ENCODE measurements at places on chromosomes 5 and 9. TPM values are rescaled to one million over a fixed set of nuclear protein-coding genes. Genes with fewer than 3 reads are reported as not detected.

Gene FCN1
- 3.1 TPM for total RNA-seq

Gene PLAC8L1
- total RNA-seq, result 1.1 TPM

DNA sequence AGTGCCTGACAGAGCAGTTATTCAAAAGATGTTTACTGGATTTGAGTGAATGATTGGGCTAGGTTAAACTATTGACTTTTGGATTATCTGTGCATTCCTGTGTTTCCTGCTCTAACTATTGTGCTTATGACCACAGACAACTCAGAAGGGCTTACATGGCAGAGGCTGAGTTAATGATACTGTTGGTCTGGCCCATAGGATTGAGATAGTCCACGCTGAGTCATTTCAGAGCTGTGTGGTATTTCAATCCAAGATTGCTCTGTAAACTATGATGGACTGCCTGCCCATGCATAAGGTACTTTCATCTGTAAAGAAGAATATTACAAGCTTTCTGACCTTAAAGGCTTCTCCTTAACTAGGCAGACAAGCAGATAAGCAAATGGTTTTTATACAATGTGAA, 49.1 kb upstream of the SLIT3 start:
- no peak for DNase-seq

DNA sequence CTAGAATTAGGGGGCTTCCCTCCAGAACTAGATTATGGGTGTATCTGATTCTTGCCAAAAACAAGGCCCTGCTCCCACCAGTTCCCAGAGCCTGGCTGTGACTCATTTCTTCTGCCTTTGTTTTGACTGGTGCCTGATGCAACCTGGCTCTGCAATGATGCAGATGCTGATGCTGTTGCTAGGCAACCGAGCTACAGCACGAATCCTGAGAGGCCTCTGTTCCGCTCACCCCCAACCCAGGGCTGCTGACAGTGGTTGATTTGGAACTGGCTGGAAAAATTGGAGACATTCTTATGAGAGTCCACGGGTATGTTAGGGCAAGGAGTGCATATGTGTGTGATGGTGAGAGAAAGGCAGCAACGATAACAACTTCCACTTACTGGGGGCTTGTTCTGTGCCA, 100.3 kb downstream of the NSG2 start:
- DNase-seq, result no peak

- DNase-seq, result no peak
These were observed 69.5 kb upstream of the TAS2R1 start for GRCh38 chr5:9699681-9700080.

DNA sequence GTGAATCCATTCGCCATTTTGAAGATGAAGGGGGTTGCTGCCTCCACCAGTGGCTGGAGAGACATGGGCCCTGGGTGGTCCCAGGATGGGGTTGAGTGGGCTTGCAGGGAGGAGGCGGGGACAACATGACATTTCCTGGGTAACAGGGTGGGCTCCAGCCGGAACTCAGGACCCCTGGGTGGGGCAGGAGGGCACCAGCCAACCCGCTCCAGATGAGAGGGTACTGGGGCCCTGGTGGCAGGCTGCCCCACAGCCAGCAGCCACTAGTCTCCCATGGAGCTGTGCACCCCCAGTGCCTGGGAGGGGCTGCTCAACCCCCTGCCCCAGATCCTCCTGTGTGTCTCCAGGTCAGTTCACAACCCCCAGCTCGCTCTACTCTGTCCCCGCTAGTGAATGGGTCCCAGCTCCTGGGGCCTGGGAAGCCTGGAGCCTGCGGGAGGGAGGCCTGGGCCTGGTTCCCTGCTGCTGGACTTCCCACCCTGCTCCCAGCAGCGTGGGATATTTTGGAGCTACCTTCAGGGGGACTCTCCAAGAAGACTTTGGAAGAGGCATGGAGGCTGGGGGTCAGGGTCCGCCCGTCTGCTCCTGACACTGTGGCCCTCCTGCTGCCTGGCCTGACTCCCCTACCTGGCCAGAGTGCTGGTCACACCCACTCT, 55.9 kb downstream of the AHRR start:
- DNase-seq, result peak; percentile 34

DNA sequence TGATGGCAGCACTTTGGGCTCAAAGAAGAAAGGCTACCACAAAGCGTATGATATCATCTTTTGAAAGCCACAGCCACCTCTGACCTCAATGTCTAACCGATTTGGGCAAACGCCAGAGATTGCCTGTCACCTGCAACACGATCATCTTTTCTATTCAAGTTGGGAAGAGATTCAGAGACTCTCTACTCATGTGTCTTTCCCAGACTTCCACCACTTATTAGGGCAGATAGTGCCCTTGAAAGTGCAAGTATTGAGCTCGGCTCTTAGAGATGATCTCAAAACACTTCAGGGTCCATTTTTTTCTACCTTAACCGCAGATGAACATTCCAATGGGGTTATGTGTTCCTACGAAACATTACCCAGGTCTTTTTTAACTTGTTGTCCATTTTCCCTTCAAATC, 213.7 kb downstream of the DRD1 start:
- DNase-seq, result no peak

Measured in ureter (tissue), 1 donor.